ENCODE measurements at places on chromosomes 16 and 17.

- DNase-seq, result no peak
These were observed 7.1 kb downstream of the GIT1 start for GRCh38 chr17:29582254-29582765.

GRCh38 chr17:67137860-67138259 lies 93.5 kb downstream of the CACNG1 start:
- no peak for DNase-seq

- DNase-seq, result no peak
These were observed 6.4 kb downstream of the DRC7 start for GRCh38 chr16:57700781-57701551.

- DNase-seq, result no peak
These were observed 2.2 kb downstream of the ZNF276 start for GRCh38 chr16:89723279-89724250.

DNA sequence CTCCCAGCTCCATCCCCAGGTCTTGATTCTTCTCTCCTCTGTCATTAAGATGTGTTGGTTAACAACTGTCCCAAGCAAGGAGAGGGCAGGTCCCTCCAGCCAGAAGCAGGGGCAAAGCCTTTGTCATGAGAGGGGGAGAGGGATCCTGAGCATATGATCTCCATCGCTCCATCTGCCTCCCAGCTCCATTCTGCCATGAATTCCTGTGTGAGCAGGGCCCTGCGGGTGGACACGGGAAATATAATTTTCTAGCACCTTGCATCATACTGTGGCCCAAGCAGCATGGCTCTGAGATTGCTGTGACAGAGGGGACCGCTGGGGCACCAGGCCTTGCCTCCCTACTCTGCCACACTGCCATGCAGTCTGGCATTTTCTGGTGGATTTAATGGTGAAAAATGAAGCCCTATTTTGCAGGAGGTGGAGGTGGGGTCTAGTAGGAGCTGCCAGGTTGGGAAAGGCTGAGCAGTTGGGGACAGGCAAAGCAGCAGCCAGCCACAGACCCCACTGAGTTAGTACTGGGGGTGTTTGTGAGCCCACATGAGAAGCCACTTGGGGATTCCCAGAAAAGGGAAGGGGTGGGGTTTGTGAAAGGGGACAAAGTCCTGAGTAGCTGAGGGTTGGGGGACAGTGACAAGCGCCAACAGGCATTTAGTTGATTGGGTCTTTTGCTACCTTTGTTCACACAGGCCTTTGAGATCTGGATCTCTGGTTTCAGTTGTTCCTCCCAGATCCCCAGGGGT lies 16.4 kb downstream of the TMEM238L start:
- no peak for DNase-seq

- DNase-seq, result no peak
These were observed 438.1 kb downstream of the CA10 start for GRCh38 chr17:51720439-51720838.

DNA sequence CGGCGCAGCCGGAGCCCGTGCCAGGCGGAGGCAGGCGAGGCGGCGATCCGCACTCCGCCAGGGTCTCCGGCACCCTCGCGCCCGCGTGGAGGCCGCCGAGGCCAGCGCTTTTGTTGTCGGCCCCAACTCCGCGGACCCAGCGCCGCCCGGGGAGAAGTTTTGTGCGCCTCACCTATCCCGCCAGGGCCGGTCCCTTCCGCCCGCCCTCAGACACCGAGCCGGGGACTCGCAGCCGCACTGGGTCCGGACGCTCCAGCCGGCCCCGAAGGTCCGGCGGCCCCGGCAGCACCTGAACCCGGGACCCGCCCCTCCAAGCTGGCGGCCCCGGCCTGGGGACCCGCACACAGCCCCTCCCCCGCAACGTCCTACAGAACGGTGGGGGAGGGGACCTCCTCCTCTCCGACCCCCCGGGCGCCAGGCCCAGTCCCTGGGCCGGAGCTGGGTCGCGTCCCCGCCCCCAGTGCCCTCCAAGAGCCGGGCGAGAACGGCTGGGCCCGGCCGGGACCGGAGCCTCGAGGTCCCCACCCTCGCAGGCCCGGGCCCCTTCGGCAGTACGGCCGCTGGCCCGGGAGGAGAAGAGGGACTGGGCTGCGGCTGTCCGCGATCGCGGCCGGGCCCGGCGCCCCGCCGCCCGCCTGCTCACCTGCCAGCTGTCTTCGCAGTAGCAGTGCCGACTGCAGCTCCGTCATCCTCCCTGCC lies 698 bp downstream of the UBE2G1 start:
- DNase-seq, result no peak

DNA sequence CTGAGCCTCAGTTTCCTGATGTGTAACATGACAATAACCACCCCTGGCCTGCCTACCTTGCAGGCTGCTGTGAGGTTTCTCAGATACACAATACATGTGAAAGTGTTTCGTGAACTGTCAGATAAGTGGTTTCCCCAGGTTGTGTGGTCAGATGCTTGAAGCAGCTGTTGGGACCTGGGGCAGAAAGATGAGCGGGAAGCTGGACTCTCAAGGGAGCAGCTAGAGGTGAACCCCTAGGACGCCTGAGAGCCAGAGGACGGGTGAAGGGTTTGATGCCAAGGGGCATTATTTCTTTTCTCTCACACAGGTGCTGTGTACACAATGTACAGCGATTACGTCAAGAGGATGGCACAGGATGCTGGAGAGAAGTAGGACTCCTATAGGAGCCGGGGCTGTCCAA lies 2.3 kb downstream of the HIGD1B start:
- no peak for DNase-seq

GRCh38 chr16:85172455-85173145 lies 60.3 kb upstream of the CIBAR2 start:
- DNase-seq, result peak; percentile 76

DNA sequence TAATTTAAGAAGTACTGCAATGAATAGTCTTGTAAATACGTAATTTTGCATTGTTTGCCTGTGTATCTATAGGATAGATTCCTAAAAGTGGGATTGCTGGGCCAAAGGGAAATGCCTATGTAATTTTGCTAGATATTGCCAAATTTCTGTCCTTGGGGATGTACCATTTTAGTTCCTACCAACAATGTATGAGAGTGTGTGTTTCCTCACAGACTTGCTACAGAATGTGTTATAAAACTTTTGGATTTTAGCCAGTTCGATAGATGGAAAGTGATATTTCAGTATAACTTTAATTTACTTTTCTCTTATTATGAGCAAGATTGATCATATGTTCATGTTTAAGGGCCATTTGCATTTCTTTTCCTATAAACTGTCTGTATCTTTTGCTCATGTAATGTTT lies 8.3 kb downstream of the TANGO6 start:
- no peak for DNase-seq

- no peak for DNase-seq
These were observed 184.0 kb downstream of the CYLD start for GRCh38 chr16:50925758-50926357.

DNA sequence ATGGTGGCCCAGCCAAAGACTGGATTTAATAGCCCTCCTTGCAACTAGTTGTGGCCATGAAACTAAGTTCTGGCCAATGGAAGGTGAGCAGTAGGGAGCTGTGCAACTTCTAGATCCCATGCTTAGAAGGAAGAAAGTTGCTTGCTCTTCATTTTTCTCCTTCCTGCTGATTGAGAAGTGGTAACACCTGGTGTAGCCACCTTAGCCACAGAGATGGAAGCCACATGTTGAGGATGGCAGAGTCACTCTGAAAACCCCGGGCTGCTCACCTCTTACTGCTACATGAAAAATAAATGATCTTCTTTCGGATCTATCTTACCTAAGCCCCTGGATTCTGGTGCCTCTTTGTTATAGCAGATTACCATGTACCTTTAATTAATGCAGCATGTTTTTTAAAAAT lies 10.3 kb upstream of the ATP5MC1 start:
- no peak for DNase-seq

- no peak for DNase-seq
These were observed 238.7 kb upstream of the ELAC2 start for GRCh38 chr17:13256545-13256944.

- no peak for DNase-seq
These were observed 310.1 kb downstream of the FOXL1 start for GRCh38 chr16:86888231-86889053.

DNA sequence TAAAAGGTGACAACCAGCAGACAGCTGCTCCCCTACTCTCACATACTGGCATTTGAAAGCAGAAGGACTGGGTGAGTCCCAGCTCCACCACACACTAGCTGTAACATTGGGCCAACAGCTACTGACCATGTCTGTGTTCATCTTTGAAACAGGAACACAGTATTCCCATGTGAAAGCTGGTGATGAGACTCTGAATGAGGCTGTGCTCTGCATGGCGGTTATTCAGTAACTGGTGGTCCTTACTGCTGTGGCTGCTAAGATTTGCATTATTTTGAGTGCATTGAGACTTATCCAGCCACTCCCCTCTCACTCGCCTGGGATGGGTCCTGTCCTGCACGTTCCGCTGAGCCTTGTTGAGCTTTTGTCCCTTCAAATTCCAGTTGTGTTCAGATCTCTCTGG lies 342.9 kb downstream of the FOXL1 start:
- no peak for DNase-seq

DNA sequence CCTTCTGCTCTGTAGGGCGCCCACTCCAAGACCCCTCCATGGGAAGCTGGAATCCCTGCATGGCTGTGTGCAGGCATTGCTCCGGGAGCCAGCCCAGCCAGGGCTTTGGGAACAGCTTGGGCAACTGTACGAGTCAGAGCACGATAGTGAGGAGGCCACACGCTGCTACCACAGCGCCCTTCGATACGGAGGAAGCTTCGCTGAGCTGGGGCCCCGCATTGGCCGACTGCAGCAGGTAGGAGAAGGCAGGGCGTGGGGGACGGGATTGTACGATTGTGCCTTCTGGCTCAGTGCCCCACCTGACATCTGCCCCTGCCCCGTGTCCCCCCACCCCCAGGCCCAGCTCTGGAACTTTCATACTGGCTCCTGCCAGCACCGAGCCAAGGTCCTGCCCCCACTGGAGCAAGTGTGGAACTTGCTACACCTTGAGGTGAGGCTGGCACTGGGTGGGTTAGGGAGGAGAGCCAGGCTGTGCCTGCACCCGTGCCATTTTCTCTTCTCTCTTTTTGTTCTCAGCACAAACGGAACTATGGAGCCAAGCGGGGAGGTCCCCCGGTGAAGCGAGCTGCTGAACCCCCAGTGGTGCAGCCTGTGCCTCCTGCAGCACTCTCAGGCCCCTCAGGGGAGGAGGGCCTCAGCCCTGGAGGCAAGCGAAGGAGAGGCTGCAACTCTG lies 8.7 kb upstream of the TMEM88 start:
- no peak for DNase-seq

GRCh38 chr17:73841431-73842060 lies 197.3 kb upstream of the SDK2 start:
- DNase-seq, result no peak

GRCh38 chr17:41657936-41658335 lies 30.7 kb upstream of the EIF1 start:
- no peak for DNase-seq

GRCh38 chr17:78933025-78933958 lies 8.1 kb upstream of the TIMP2 start:
- DNase-seq, result no peak

DNA sequence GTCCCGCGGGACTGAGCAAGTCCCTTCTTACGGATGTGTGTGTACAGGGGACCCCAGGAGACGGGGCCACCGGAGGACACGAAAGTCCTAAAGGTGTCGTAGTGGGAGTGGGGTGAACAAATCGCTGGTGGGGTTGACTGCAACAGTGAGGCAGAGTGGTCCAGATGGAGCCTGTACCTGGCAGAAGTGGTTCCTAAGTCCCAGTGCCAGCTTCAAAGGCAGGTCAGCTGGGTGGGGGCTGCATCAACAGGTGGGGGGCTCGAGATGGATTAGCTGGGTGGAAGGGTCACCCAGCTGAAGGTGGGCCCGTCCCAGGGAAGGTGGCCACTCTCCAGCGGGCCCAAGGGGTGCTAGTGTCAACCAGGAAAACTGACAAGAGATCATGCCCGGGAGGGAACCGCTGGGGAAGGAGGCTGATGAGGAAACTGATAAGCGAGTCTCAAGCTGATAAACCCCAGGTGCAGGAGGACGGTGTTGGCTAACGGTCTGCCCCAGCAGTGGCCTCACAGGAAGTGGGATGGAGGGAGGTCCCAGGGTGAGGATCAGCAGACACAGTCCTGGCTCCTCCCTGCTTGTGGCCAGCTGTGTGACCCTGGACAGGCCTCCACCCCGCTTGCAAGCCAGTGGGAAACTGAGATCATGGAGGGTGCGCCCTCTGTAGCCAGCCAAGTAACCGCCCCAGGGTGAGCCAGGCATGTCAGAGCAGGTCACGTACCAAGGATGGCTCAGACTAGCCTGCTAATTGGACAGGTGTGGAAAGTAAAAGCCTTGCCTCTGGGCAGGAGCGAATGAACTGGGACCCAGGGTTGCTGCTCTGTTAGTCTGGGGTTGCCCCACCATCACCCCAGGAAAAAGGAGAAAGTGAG lies 1.0 kb downstream of the ORAI3 start:
- DNase-seq, result no peak

DNA sequence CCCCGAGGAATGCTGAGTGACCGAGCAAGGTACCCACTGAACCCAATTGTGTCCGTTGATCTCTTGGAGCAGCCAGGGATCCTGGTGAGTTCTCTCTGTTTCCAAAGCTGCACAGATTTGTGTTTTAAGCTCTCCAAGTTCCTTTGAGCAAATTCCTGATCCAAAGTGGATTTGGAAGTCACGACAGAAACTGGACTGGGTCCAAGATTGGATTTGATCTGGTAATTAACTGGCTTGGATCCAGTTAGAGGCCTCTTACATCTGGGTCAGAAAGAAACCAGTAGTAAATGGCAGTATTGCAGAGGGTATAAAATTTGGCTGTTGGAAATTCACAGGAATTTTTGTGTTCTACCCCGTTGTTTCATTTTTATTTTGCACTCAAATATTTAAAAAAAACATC lies 119.5 kb downstream of the PMP22 start:
- no peak for DNase-seq

GRCh38 chr17:52297230-52298010 lies 138.9 kb upstream of the CA10 start:
- DNase-seq, result no peak

DNA sequence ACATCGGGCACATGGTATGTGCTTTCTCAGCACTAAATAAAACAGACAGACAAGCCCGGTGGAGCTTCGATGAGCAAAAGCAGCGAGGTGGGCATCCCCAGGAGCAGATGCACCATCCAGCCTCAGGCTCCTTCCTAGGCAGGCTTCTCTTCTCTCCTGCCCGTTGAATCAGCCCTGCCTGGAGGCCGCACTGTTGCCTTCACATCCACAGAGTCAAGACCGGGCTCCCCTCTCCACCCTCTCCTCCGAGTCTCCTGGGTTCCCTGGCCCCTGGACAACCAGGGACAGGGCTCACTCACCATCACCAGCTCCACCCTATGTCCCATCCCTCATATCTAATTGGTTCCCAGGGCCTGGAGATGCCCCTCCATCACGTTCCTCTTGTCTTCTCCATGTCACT lies 79.7 kb upstream of the RCVRN start:
- no peak for DNase-seq

DNA sequence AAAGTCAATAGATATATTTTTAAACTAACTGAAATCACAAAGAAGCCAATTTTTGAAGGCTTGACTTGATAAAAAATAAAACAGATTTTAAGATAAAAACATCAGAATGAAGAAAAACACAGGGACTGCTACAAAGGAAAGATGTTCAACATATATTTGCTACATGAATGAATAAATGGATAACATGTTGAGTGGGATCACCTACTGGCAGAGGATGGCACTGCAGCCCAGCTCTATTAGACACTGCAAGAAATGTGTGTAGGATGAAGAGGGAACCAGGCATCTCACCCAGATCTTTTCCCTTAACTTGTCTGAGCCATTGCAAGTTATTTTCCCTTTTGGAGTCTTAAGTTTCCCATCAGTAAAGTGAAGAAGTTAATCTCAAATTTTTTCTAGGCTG lies 4.2 kb downstream of the AIPL1 start:
- DNase-seq, result no peak

Data from cerebellar nuclear complex (tissue), 1 donor.